ENCODE measurements at places on chromosomes 7 and 10.

- DNase-seq = no peak
Observed at GRCh38 chr10:89556600-89556999, 21.2 kb upstream of the SLC16A12 start.

GRCh38 chr7:4730971-4731370 lies 44.5 kb upstream of the AP5Z1 start:
- no peak for DNase-seq

- no peak for DNase-seq
Observed at GRCh38 chr10:76572021-76572420, 1065.6 kb downstream of the KCNMA1 start.

GRCh38 chr10:129532838-129533237 lies 65.8 kb downstream of the MGMT start:
- DNase-seq = no peak

- DNase-seq = no peak
Observed at GRCh38 chr7:20235288-20235687, 18.1 kb upstream of the MACC1 start.

GRCh38 chr10:75884808-75885207 lies 453.4 kb downstream of the LRMDA start:
- no peak for DNase-seq

DNA sequence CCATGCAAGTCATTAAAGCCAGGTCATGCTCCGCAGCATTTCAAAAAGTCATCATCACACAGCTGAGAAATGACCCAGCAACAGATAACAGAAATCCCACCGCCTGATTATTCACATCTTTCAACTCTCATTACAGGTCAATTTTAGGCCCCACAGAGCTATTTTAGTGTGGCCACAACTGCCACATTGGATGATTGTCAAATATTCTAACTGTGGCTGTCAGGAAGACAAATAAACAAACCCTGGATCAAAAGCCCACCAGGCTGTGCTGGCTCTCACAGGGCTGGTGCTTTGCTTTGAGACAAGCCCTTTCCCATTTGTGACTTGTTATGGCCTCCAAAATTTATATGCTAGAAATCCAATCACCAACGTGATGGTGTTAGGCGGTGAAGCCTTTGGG lies 117.6 kb upstream of the CDC14C start:
- DNase-seq = no peak

GRCh38 chr10:84605802-84606201 lies 277.4 kb downstream of the CCSER2 start:
- DNase-seq = no peak

DNA sequence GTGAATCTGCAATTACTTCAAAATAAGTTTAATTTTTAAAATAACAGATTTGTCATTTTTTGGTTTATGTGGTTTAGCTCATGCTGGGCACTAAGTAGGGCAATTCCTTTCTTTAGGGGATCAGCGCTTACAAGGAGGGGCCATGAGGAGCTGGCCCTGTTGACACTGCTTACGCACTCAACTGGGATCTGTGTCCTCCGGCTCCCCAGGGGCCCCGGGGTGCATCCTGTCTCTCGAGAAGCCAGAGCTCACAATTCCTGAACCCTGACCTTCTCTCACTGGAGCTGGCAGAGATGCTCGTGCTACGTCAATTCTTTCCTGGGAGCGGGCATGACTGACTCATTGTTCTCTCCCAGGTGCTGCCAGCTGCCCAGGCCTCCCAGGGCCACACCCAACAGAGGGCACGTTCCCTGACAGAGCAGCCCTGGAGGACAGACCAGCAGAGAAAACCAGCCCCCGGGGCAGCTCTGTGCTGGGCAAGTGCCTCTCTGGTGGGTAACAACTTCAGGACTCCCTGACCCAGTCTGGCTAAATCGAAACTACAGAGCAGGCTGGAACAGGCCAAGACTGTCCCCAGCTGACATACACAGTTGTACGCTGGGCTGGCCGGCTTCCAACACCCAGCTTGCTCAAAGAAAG lies 36.8 kb downstream of the CTBP2 start:
- no peak for DNase-seq

- DNase-seq = no peak
Observed at GRCh38 chr7:156604311-156604710, 36.3 kb upstream of the RNF32 start.

- no peak for DNase-seq
Observed at GRCh38 chr7:29156907-29157452, 10.6 kb upstream of the CPVL start.

- no peak for DNase-seq
Observed at GRCh38 chr10:64762861-64763260, 1241.7 kb downstream of the REEP3 start.

- DNase-seq = no peak
Observed at GRCh38 chr7:129093867-129094456, 39.1 kb upstream of the TNPO3 start.

DNA sequence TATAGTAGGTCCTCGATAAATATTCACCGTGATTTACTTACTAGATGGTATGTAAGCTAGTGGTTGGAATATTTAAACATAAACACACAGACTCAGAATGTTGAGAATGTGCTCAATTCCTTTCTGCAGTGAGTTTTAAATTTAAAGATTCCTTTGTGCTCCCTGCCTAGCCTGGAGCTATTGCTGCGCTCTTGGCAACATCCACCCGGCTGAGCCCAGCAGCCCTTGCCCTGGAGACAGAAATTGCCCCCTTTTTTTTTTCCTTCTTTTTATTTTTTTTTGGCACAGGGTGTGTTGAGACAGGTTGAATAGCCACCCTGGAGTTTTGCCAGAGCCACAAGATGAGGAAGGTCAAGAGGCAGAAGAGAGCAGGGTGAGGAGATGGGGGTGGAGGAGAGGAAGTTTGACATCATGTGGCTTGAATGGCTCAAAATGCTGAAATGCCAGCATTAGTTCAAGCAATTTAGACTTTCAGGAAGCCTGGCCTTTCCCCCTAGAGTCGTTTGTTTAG lies 180.8 kb downstream of the PRKCQ start:
- DNase-seq = no peak

GRCh38 chr7:108222236-108222892 lies 92.2 kb upstream of the LAMB4 start:
- no peak for DNase-seq

- DNase-seq = no peak
Observed at GRCh38 chr10:68470300-68470699, 1.5 kb downstream of the DNA2 start.

- no peak for DNase-seq
Observed at GRCh38 chr7:36308031-36308430, 81.6 kb upstream of the ANLN start.

DNA sequence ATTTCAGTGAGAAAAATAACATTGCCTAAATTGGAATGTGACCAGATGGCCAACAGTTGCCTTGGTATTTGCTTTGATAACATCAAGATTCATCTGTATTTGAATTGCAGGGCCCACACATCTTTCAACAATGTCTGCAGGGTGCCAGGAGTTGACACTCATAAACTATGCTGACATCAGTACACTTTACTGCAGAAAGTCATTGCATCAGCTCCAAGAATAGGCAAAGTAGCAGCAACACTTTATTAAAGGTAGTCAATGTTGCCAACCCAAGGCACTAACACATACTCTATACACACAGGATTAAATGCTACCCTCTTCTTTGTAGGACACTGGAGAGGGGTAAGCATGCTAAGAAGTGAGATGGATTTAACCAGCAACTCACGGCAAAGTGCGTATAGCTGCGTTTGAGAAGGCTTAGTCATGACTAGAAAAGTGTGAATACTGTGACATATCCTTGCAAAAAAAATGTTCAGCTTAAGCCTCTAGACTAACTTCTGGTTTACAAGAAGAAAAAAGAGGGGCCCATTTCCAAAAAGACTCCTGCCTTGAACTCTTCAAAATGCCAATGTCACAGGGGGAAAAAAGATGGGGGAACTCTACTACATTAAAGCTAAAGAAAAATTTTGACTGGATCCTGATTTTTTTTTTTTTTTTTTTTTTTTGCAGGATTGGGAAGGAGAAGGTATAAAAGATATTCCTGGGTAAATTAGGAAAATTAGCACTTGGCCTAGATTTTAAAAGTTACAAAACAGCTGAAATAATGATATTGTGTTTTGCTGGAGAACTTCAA lies 2.2 kb downstream of the BBIP1 start:
- DNase-seq = no peak

All from activated CD4-positive, alpha-beta T cell treated with anti-CD3 and anti-CD28 coated beads for 24 hours (primary cell).